ENCODE measurements at places on chromosomes 1 and 21.
A peak's percentile ranks its signal among the peaks of the same experiment; 100 is the strongest.

DNA sequence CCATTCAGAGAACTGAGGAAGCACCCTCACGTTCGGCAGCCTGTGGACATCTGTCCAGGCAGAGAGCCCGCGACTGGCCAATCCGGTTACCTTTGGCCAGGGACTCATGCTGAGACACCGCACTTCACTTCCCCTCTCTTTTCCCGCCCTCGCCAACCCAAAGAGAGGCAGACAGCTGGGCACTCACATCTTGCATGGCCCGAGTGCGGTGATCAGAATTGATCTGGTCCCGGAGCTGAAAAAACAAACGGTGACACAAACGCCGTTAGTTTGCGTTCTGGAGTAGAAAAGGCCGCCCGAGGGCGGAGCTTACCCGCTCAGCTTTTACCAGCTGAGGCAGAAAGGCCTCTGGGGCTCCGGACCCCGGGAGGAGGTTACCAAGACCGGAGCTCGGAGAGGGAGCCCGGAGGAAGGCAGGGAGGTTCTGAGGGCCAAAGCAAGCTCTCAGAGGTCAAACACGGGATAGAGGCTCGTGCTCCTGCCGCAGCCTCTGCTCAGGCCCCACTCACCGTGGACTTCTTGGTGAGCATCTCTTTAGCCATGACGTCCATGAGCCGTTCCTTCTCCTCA, 376 bp downstream of the SF3A3 start:
- no peak for DNase-seq

DNA sequence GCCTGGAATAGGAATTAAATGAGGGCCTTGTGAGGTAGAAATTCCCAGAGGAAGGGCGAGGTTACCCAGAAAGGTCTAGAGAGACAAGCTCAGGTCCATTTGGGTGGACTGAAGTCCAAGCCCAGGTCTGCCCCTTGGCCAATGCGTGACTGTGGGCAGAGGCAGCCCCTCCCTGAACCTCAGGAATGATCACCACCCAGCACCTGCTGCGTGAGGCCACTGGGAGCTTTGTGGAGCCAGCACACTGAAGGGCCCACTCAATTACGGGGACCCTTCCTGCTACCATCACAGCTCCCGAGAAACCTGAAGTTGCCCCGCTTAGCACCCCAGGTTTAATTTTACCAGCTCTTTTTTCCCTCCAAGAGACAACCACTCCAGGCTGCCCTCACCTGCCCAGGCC, 6.5 kb upstream of the MATN1 start:
- DNase-seq: no peak

DNA sequence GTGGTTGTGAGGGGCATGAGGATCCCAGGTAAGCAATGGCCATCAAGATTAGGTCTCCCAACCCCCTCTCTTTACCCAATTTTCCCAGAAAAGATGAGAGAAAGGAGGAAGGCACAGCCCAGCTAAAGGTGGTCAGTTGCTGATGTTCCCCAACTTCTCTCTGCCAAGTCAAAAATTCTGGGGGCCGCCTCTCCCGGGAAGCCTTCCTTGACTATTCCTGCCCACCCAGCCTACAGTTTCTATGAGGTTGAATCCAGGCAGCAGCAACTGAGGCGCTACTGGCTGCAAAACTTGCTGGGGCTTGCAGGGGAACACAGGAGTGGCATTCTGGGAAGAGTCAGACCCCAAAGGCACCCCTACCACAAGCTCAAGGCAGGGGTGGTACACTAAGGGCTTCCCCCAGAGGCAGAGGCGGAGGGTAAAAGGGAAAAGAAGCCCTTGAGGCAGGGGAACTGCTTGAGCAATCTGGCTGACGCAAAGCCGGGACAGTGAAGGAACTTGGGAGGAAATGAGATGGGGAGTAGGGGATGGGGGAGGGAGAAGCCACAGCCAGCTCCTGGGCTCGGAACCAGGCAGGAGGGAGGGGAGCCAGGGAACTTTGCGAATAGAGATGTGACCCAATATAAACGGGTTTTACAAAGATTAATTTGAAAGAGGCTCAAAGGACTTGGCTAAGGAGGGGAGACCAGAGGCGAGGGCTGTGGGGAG, 31.2 kb downstream of the SDC3 start:
- DNase-seq: peak; percentile 35

DNA sequence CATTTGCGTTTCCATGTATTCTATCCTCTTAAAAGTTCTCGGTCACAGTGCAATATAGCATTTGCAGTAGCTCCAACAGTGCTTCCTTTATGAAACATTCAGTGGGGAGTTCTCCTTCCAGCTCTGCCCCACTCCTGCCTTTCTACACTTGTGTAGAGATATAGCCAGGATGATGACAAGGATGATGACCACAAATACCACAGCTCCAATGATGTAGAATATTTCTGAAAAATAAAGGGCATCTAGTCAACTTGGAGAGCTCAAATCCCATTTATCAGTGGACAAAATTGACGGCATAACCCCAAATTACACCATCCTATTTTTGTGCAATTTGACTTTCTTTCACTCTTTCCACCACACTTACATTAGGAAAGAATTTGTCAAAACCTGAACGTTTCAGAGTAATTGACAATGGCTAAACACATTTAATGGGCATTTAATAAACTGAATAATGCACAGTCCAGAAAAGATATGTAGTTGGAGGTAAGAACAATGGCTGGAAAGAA, 11.1 kb downstream of the F3 start:
- DNase-seq: no peak

- DNase-seq: no peak
Observed at GRCh38 chr1:82948386-82948785, 1050.5 kb downstream of the TTLL7 start.

DNA sequence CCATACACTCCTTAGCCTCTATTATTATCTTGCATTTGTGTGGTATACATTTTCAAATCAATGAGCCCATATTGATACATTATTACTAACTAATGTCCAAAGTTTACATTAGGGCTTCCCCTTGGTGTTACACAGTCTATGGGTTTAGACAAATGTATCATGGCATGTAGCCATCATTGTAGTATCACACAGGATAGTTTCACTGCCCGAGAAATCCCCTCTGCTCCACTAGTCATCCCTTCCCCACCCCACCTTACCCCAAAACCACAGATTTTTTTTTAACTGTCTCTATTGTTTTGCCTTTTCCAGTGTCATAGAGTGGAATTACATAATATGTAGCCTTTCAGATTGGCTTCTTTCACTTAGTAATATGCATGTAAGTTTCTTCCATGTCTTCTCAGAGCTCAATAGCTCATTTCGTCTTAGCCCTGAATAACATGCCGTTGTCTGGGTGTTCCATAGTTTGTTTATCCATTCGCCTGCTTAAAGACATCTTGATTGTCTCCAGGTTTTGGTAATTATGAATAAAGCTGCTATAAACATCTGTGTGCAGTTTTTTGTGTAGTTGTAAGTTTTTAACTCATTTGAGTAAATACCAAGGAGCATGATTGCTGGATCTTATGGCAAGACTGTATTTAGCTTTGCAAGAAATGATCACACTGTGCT, 86.4 kb upstream of the LYST start:
- DNase-seq: no peak

DNA sequence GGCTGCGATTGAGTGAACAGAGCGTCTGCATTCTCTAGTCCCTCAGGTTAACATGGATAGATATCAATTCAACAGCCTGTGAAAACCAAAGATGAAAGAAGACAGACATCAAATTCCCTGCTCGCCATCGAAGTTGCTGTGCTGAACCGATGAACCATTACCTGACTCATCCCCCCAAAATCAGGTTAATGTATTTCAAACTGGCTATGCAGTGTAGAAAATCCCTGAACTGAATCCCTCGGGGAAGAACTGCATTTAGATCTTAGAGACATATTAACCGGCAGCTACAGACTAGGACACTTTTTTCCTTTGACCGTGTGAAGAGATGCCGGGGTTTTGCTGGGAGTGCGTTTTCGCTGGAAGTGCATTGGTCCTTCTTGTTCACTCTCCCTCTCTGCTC, 213.2 kb upstream of the KIAA0040 start:
- DNase-seq: no peak

GRCh38 chr1:97738270-97738669, 182.6 kb downstream of the DPYD start:
- no peak for DNase-seq

- peak; percentile 88 for DNase-seq
Observed at GRCh38 chr1:186082235-186082937, 292.7 kb downstream of the TPR start.

DNA sequence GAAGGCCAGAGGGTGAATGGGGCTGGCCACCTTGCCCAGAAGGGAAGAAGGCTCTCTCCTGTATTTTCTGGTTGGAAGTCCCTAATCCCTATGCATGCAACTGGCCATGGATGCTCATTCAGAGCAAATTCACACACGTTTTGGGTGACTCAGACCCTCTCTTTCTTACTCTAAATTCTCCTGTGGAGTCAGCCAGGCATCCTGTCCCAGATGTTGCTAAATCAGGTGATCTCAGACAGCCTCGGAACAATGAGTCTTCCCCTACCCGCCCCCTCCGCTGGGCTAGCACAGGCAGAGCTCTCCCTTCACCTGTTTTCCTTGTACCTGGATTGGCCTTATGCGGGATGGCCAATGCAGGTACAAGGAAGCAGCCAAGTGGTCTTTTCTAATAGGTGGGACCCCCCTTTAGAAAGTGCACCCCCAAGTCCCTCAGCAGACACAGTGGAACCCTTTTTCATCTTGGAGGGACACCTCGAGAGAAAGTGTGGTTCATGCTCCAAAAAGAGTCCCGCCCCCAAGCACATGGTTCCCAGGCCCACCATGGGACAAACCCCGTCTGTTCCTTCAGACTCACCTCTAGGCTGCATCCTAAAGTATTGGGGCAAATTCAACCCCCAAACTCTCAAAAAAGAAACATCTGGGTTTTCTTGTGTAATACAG, 8.6 kb downstream of the S100A6 start:
- DNase-seq: no peak

GRCh38 chr1:216823731-216824130, 100.5 kb upstream of the ESRRG start:
- no peak for DNase-seq

DNA sequence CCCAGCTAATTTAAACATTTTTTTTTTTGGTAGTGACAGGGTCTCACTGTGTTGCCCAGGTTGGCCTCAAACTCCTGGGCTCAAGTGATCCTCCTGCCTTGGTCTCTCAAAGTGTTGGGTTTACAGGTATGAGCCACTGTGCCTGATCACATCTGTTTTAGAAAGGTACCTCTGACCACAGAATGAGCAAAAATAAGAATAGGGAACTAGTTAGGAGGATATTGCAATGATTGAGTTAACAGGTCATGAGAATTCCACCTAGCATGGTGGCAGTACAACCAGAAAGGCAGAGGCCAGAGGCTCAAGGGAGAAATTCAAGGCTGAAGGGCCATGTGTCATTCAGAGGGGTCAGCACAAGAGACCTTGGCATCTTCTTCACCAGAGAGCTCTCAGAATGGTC, 49.6 kb downstream of the ELAPOR1 start:
- DNase-seq: no peak

DNA sequence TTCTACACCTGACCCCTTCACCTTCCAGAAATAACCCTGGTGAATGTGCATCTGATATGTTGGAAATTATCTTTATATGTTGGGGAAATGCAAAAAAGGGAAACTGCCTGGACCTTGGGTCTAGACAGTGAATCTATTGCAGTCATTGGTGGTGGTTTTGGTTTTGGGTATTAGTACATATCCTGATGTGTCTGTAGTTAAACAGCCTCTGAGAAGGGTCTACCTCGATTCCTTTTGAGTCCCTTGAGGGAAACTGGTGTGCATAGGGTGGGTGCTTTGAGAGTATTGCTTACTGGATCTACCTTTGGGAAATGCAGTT, 127.3 kb upstream of the KIAA0040 start:
- no peak for DNase-seq

GRCh38 chr1:30816211-30817076, 58.9 kb upstream of the LAPTM5 start:
- peak; percentile 71 for DNase-seq

GRCh38 chr1:103948526-103948925, 198.8 kb downstream of the AMY1C start:
- no peak for DNase-seq

DNA sequence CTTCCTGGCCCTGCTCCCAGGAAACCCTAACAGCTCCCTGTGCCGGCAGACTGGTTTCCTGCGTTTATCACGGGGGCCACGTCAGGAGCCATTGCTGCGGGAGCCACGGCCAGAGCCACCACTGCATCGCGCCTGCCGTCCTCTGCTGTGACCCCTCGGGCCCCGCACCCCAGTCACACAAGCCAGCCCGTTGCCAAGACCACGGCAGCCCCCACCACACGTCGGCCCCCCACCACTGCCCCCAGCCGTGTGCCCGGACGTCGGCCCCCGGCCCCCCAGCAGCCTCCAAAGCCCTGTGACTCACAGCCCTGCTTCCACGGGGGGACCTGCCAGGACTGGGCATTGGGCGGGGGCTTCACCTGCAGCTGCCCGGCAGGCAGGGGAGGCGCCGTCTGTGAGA, 26.1 kb downstream of the RNF223 start:
- no peak for DNase-seq

- DNase-seq: no peak
Observed at GRCh38 chr1:63463248-63463647, 59.8 kb downstream of the ITGB3BP start.

- no peak for DNase-seq
Observed at GRCh38 chr1:232529747-232530146, 100.2 kb downstream of the SIPA1L2 start.

- DNase-seq: no peak
Observed at GRCh38 chr1:242133351-242133750, 134.5 kb upstream of the MAP1LC3C start.

- no peak for DNase-seq
Observed at GRCh38 chr1:185239861-185240260, 77.2 kb downstream of the IVNS1ABP start.

GRCh38 chr1:54153535-54154439, 987 bp upstream of the CDCP2 start:
- DNase-seq: peak; percentile 55

- no peak for DNase-seq
Observed at GRCh38 chr1:245092638-245092976, 62.2 kb upstream of the KIF26B start.

GRCh38 chr1:243742819-243743218, 107.2 kb downstream of the AKT3 start:
- peak; percentile 87 for DNase-seq

DNA sequence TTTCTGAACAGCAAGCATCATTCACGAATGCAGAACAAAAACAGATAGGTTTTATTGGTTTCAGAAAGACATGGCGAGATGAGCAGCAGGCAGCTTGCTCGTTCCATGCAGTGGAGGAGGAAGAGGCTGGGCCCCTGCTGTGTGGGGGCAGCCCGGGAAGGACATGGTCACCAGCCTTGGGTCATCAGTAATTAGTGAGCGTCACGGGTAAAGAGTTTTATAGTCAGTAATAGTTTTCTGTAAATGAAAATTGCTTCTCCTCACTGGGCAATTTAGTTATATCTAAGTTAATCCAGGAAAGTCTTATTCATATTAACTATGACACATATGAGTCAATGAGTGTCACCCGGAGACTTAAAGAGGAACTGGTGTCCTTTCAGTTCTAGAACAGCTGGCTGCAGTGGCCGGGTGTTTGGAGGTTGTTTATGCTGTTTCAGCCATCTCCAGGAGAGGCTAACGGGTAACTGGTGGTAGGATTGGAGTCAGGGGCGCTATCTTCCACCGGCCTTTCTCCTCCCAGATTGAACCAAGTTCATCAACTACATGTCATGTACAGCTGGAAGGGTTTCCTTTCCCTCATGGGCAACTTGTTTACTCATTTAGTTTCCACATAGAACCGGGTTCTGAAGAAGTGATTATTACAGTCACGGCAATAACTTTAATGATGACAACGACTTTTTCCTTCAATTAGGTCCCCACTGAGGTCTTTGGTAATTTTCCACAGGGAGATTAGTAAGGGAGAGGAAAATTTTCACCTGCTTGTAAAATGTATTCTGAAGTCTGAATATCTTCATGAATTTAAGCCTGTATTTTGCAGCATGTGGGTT, 34.6 kb upstream of the SLC45A1 start:
- no peak for DNase-seq
